ENCODE measurements at places on chromosomes 6 and 20.

- DNase-seq, result no peak
These were observed 40.5 kb upstream of the NKX2-4 start for GRCh38 chr20:21437816-21438215.

DNA sequence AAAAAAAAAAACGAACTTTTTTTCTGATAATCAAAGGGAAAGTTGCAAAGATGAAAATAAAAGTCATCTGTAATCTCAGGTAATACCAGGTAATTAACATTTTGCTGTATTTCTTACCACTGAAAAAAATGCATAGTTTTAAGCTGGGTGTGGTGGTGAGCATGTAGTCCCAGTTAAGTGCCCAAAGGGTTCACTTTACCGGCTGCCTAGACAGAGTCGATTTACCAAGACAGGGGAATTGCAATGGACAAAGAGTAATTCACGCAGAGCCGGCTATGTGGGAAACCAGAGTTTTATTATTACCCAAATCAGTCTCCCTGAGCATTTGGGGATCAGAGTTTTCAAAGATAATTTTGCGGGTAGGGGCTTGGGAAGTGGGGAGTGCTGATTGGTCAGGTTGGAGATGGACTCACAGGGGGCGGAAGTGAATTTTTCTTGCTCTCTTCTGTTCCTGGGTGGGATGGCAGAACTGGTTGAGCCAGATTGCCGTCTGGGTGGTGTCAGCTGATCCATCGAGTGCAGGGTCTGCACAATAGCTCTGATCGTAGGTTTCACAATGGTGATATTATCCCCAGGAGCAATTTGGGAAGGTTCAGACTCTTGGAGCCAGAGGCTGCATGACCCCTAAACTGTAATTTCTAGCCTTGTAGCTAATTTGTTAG lies 51.9 kb downstream of the RPF2 start:
- peak; percentile 88 for DNase-seq

DNA sequence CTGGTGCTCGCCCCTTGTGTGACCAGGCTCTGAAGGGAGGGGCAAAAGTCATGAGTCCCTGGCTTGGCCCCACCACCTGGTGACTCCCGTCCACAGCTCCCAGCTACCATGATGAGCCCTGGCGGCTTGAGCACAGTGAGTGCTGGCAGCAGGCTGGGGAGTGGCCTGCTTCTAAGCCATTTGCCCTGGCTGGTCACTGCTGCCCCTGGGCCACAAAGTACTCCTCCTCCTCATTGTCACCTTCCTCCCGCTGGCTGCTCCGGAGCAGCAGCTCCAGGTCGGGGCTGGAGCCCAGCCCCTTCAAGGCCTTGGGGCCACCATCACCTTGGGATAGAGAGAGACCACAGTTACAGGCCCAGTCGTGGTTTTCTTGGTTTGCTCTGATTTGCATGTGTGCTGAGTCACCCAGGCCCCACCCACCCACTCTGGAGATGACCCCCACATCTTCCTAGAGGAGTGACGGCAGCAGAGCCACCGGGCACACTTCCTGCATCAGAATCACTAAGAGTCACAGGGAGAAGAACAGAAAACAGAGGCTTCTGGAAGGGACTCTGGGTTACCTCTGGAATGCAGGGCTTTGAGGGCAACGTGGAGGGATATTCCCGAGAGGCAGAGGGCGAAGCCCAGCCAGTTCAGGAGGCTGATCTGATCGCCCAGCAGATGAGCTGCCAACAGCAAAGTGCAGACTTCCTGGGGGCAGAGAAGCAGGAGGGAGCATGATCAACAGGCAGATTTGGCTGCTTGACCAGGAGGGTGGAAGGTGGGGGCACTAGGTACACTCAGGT lies 42.1 kb upstream of the CDH22 start:
- DNase-seq, result peak; percentile 95

GRCh38 chr20:16459019-16459700 lies 114.1 kb downstream of the KIF16B start:
- DNase-seq, result no peak
